ENCODE measurements at places on chromosomes 16 and 17. TPM values are rescaled to one million over a fixed set of nuclear protein-coding genes. Genes with fewer than 3 reads are reported as not detected.

The CD300H gene
- not detected for polyA plus RNA-seq

- H3K36me3 ChIP-seq = no peaks in the 10 kb centered on the region
- H3K27me3 ChIP-seq = peaks cover 12% of the 10 kb centered on the region
- peak within 1 kb of the TSS; percentile 46 for H3K27ac ChIP-seq
- peak; percentile 95 for DNase-seq
- H3K4me1 ChIP-seq = peaks cover 34% of the 10 kb centered on the region
- H3K4me3 ChIP-seq = peak within 1 kb of the TSS; percentile 84
Measured at GRCh38 chr17:2711608-2712299, at the start of gene CLUH. Gene CLUH (minus strand): TSS chr17:2711764. CDS start chr17:2711661, 103 bp downstream.

GRCh38 chr16:31472709-31473203, 804 bp downstream of the TGFB1I1 start:
- no peaks in the 10 kb centered on the region for H3K36me3 ChIP-seq
- H3K4me1 ChIP-seq = peaks cover 11% of the 10 kb centered on the region
- peaks cover 6% of the 10 kb centered on the region for H3K27me3 ChIP-seq

DNA sequence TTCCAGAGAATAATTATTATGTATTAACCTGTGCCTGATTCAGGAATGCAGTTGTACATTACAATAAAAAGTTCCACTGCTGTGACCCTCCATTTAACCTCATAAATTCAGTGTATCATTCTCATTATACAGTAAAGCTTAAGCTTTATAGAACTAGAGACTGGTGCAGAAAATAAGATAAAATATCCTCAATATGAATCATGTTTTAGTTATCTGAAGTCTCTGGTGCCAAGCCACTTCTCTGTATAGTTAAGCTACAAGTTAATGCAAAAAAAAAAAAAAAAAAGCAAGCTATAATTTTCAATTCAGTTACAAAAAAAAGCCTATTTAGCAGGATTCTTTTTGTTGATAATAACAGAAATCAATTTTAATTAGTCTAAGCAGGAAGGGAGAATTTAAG, 22.4 kb upstream of the SMIM36 start:
- no peak overlapping the region for H3K27ac ChIP-seq
- H3K4me1 ChIP-seq = no peaks in the 10 kb centered on the region
- no peaks in the 10 kb centered on the region for H3K36me3 ChIP-seq
- no peak overlapping the region for H3K4me3 ChIP-seq

The TBX4 gene
- not detected for polyA plus RNA-seq

The MAP2K3 gene
- 66.6 TPM for polyA plus RNA-seq

GRCh38 chr16:1098266-1098991, 2.4 kb upstream of the C1QTNF8 start:
- H3K4me3 ChIP-seq = no peak overlapping the region
- no peaks in the 10 kb centered on the region for H3K4me1 ChIP-seq
- H3K36me3 ChIP-seq = no peaks in the 10 kb centered on the region

The RAMP2 gene
- polyA plus RNA-seq = not detected

- peaks cover 3% of the 10 kb centered on the region for H3K27me3 ChIP-seq
- no peak overlapping the region for H3K4me3 ChIP-seq
- DNase-seq = no peak
- peaks cover 8% of the 10 kb centered on the region for H3K36me3 ChIP-seq
Measured at GRCh38 chr16:2234813-2235170, 1.5 kb upstream of the DNASE1L2 start.

GRCh38 chr16:76639685-76640289, 362.6 kb downstream of the CNTNAP4 start:
- H3K27me3 ChIP-seq = no peaks in the 10 kb centered on the region
- no peak for DNase-seq
- H3K36me3 ChIP-seq = no peaks in the 10 kb centered on the region
- no peak overlapping the region for H3K27ac ChIP-seq
- H3K4me1 ChIP-seq = no peaks in the 10 kb centered on the region
- H3K4me3 ChIP-seq = no peak overlapping the region

DNA sequence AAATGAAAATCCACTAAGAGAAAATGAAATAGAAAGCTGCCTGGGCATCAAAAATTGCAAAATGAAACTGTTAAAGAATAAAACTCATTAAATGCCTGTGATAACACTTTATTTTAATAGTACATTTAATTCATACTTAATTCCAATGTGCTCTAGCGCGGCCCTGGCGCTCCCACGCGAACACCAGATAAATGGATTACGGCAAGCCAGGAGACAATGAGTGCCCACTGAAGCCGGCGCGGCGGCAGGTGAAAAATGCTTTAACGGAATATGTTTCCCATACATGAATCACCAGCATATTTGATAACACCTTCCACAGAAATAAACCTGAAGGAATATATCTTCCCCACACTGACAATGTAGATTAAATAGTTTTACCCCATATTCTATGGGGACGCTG, 245.5 kb downstream of the RBFOX3 start:
- no peak overlapping the region for H3K27ac ChIP-seq
- H3K4me3 ChIP-seq = no peak overlapping the region
- DNase-seq = no peak
- H3K27me3 ChIP-seq = no peaks in the 10 kb centered on the region
- H3K4me1 ChIP-seq = no peaks in the 10 kb centered on the region
- H3K36me3 ChIP-seq = no peaks in the 10 kb centered on the region

The PRAC2 gene
- polyA plus RNA-seq = not detected

The HP gene
- not detected for polyA plus RNA-seq

The EIF3CL gene
- polyA plus RNA-seq = 19.0 TPM

DNA sequence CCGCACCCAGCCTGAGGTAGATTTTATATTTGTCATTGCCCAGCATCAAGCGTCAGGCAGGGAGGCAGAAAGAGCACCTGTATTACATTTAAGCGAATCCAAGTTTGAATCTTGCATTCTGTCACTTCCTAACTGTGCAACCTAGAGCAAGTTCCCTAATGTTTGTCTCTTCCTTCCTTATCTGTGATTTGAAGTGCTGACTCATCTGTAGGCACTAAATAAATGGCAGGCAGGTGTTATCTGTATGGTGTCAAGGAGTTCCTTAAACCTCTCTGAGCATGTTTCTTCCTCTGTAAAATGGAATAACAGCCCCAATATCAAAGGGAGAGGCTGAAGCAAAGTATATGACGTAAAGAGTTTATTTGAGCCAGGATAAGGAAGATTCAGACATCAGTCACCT, 24.3 kb downstream of the GP2 start:
- no peaks in the 10 kb centered on the region for H3K4me1 ChIP-seq
- H3K4me3 ChIP-seq = no peak overlapping the region
- H3K27ac ChIP-seq = no peak overlapping the region
- peaks cover 3% of the 10 kb centered on the region for H3K27me3 ChIP-seq
- no peaks in the 10 kb centered on the region for H3K36me3 ChIP-seq
- no peak for DNase-seq

GRCh38 chr16:82070656-82071369, 35.8 kb downstream of the HSD17B2 start:
- no peaks in the 10 kb centered on the region for H3K36me3 ChIP-seq
- H3K4me1 ChIP-seq = no peaks in the 10 kb centered on the region
- no peak overlapping the region for H3K4me3 ChIP-seq
- DNase-seq = no peak
- peaks cover 11% of the 10 kb centered on the region for H3K27me3 ChIP-seq
- H3K27ac ChIP-seq = no peak overlapping the region

The RRAD gene
- not detected for polyA plus RNA-seq

DNA sequence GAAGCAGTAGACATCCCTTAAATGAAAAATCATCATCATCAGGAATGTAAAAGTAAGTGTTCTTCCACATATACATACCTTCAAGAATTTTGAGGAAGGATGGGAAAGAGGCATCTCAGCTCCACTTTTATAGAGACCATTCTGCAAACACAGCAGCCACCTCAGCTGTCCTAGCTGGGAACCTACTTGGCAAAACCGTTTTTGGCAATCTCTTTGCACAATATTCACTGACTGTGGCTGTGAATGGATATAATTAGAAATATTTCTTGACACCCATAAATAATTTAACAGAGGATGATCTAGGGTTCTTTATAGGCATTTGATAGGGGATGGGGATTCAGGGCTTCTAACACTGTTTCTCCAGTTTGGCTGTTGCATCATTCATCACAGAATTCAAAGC, at the start of gene MYH4:
Gene MYH4, minus strand, starts transcription at position 101 of the 400 bp plus-strand sequence. CDS start 2,814 bp downstream, outside the sequence.
- H3K4me1 ChIP-seq = no peaks in the 10 kb centered on the region
- no peak within 1 kb of the TSS for H3K4me3 ChIP-seq

- H3K27ac ChIP-seq = no peak overlapping the region
- H3K27me3 ChIP-seq = no peaks in the 10 kb centered on the region
- no peak overlapping the region for H3K4me3 ChIP-seq
- no peak for DNase-seq
- no peaks in the 10 kb centered on the region for H3K36me3 ChIP-seq
Measured at GRCh38 chr16:89670496-89671431, 13.1 kb downstream of the SPATA33 start.

- peaks cover 4% of the 10 kb centered on the region for H3K36me3 ChIP-seq
- H3K27me3 ChIP-seq = no peaks in the 10 kb centered on the region
- DNase-seq = no peak
- peaks cover 94% of the 10 kb centered on the region for H3K4me1 ChIP-seq
- H3K4me3 ChIP-seq = no peak overlapping the region
Measured at GRCh38 chr16:74568961-74569631, 37.8 kb downstream of the GLG1 start.

DNA sequence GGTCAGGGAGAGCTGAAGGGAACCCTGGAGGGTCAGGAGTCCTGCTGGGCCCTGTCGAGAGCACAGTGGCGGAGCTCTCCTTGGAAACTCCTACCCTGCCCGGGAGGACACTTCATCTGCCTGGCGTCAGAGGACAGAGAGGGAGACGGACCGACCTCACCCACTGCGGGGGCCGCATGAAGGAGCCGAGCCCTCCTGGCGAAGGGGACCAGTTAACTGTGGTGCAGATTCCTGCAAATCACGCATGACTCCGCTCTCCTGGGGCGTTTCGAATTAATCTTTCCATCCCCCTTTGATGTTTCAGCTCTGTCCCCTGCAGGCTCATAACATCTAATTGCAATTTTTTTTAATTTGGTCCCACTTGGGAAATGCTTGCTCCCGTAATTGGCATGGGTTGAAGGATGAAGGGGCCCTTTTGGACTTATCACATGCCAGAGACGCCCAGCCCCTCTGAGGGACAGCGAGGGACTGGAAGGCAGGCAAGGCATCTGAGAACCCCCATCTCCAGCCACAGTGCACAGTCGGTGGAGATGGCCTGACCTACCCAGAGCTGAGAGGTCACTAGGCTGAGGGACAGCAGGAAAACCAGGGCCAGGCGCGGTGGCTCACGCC, 26.5 kb downstream of the RPH3AL start:
- H3K27me3 ChIP-seq = no peaks in the 10 kb centered on the region
- H3K36me3 ChIP-seq = no peaks in the 10 kb centered on the region

GRCh38 chr17:81420769-81421462, 25.7 kb downstream of the BAHCC1 start:
- H3K27me3 ChIP-seq = peaks cover 16% of the 10 kb centered on the region
- DNase-seq = no peak
- H3K4me1 ChIP-seq = no peaks in the 10 kb centered on the region
- no peak overlapping the region for H3K27ac ChIP-seq

GRCh38 chr17:56636265-56636664, 42.8 kb downstream of the NOG start:
- peaks cover 17% of the 10 kb centered on the region for H3K27me3 ChIP-seq
- DNase-seq = no peak
- no peaks in the 10 kb centered on the region for H3K36me3 ChIP-seq
- no peak overlapping the region for H3K27ac ChIP-seq
- no peaks in the 10 kb centered on the region for H3K4me1 ChIP-seq

- no peaks in the 10 kb centered on the region for H3K27me3 ChIP-seq
- DNase-seq = no peak
- H3K4me3 ChIP-seq = no peak overlapping the region
- H3K4me1 ChIP-seq = peaks cover 2% of the 10 kb centered on the region
- H3K36me3 ChIP-seq = peaks cover 29% of the 10 kb centered on the region
Measured at GRCh38 chr17:45093444-45094110, 32.5 kb downstream of the NMT1 start.

DNA sequence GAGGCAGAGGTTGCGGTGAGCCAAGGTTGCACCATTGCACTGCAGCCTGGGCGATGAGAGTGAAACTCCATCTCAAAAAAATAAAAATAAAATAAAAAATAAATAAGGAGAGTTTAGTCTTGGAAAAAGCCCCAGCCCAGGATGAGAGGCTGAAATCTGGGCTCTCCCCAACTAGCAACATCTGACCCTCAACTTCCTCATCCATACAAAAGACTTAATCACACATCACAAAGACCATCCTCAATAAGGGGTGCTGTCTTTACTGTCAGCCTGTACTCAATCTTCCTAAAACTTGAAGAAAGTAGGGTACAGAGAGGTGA, 11.4 kb upstream of the SLC4A1 start:
- no peak for DNase-seq
- H3K27ac ChIP-seq = peak overlapping the region; percentile 81
- no peaks in the 10 kb centered on the region for H3K36me3 ChIP-seq
- peaks cover 22% of the 10 kb centered on the region for H3K4me1 ChIP-seq

The OSGIN1 gene
- polyA plus RNA-seq = not detected

The CALB2 gene
- not detected for polyA plus RNA-seq

GRCh38 chr17:32822996-32823395, 53.9 kb downstream of the MYO1D start:
- H3K27ac ChIP-seq = no peak overlapping the region
- H3K4me1 ChIP-seq = peaks cover 4% of the 10 kb centered on the region
- H3K27me3 ChIP-seq = peaks cover 9% of the 10 kb centered on the region
- H3K36me3 ChIP-seq = no peaks in the 10 kb centered on the region
- DNase-seq = no peak

DNA sequence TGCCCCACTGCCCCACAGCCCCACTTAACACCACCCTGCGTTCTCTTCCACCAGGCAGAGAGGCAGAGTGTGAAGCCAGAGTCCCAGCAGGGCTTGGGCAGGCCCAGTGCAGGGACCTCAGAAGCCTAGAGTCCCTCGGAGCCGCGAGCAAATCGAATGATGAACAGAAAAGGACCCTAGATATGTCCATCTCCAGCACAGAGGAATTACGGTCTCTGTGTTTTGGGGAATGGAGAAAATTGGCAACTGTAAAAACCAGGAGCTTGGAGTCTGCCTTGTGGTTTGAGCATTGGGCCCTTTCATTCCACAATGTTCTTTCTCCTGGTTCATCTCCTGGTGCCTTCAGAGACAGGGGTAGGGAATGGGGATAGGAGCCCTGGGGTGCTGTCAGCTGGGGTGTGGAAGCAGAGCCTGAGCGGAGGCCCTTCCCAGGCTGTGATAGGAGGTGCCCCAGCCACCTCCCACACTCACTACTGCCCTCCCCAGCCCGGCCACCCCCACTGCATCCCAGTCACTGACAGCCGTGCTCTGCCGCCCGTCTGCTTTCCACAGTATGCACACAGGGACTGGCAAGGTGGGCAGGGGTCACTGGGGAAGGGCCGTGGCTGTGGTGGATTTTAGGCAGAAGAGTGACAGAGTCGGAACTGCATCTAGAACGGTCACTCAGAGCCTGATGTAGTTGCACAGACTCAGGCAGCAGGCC, 26.7 kb downstream of the TBX4 start:
- peaks cover 7% of the 10 kb centered on the region for H3K27me3 ChIP-seq
- no peak overlapping the region for H3K4me3 ChIP-seq
- no peak overlapping the region for H3K27ac ChIP-seq
- no peaks in the 10 kb centered on the region for H3K36me3 ChIP-seq
- no peak for DNase-seq
- no peaks in the 10 kb centered on the region for H3K4me1 ChIP-seq
